NCI-H1105 (cell line): ENCODE measurements at places on chromosomes 16 and 17.

DNA sequence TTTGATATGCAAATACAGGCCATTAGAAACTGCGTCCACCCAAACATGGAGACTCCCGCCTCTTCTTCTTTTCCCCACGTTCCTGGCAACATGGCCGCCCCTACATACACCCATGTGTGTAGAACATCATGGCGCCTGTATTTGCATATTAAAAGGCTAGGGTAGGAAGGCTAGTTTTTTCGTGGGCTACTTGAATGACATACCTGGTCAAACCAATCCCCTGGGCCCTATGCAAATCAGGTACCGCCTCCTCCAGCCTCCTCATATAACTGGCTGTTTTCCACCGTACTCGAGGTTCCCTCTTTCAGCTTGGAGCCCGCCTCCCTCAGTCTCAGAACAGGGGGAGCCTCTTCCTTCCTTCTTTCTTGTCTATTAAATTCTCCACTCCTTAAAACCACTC is 840 bp upstream of the CD300LB start:
- DNase-seq = no peak

GRCh38 chr17:82007495-82008257 is 15.0 kb downstream of the CENPX start:
- no peak for DNase-seq

DNA sequence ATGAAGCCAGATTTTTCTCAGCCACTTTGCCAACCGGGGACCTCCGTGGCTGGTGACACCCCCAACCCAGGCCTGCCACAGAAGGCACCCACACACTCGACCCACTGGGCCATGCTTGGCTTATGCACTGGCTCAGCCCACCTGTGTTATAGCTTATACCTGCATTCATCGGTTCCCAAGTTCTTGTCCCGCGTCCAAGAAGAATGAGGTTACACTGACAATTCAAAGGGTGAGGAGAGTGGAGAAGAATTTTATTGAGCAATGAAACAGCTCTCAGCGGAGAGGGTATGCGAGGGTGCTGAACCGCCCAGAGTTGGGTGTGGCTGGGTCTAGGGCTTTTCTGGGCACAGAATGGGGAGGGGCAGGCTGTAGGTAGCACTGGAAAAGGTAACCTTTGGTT is 22.2 kb upstream of the CDH15 start:
- no peak for DNase-seq

DNA sequence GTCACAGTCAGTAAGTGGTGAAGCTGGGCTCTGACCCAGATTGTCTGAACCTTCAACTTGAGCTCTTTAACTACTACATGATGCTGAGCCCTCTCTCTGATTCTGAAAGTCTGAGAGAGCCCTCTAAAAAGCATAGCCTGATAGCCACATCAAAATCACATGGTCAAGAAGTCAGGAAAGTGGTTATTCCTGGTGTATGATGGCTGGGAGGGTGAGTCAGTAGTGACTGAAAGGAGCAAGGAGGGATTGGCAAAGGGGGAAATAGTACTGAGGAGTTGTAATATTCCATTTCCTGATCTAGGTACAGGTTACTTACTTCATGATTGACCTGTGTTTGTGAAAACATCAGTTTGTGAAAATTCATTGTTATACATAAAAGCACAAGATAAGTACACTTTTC is 89.1 kb downstream of the SSH2 start:
- DNase-seq = no peak

DNA sequence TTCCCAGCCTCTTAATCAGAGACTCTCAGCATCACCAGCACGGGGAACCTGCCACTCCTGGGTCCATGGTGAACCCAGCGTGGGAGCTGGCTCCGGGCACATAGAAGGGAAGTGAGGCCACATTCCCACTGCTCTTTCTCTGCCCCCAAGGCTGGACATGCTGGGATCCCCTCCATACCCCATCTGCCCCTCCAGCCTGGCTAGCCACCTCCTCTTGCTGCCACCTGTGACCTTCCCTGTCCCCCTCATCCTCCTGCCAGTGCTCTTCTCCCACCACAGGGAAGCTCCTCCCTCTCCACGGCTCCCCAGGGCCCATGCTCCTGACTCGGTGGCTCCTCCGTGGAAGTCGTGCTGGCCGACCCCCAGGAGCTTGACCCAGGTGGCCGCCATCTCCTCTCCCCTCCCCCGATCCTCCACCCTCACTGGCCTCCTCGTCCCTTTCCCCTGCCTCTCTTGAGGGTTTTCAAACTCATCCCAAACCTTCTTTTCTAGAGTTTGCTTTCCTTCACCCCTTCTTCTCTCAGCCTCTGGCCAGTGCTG is 139.1 kb upstream of the CHMP6 start:
- no peak for DNase-seq

DNA sequence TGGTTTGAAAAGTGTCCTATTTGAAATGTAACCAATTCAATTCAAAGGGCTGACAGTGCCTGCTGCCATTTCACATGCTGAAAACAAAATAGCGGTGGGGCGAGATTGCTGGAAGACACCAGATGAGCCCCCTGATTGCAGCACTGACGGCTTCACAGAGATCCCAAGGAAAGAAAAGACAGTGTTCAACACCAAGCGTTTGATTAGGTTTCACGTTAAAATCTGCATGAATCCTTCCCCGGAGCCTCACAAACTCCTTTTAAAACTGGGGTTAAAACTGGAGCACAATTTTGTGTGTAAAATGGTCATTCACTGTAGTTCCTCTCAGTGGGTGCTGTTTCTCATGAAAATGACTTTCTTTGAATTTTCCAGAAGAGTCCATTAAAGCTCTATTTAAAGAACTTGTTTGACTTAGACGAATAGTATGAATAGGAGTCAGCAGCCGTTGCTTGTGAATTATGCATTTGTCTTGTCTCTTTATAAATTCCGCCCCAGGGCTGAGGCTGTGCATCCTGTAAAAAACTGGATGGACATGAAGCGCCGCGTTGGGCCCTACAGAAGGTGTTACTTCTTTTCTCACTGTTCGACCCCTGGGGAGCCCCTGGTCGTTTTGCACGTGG is 8.8 kb downstream of the MLYCD start:
- DNase-seq = no peak

DNA sequence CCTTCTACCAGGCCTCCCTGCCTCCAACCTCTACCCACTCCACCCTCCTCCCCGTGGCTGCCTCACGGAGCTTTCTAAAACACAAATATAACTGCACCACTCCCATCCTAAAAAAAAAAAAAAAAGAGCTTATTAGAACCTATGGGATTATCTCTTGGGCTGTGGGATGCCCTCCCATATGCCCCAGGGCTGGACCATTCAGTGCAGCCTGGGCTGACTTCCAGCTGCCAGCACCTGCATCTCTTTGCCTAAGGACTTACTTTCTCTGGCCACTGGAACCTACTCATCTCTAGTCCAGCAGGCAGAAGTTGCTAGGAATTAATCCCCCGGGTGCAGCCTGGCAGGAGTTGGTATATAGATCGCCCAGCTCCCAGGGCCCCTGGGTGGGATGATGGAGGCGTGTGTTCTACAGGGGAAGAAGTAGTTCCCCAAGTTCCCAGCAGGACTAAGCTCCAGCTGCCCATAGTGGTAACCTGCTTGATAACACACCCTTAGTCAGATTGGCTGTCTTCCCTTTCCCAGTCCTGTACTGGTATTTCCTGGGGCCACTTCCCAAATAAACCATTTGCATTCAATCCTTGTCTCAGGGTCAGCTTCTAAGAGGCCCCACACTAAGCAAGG is 10.3 kb downstream of the MPP3 start:
- no peak for DNase-seq

DNA sequence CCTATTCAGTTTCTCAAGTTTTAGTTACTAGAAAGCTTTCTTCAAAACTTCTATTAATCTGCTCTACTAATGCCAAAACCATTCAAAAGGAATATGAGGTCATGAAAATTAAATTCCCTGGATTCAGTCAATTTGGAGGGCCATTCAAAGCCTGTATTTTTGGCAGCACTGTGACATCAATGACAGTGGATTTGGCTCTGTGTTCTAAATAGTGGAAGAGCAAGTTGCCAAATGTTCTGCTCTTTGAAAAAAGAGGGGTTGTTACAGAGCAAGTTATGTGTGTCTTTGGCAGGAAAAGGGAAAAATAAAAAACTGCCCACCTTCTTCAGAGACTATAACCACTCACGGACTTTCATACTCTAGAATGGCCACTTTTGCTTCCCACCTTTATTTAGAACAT is 3.2 kb upstream of the C16orf46 start:
- no peak for DNase-seq

- no peak for DNase-seq
These were observed 101.1 kb downstream of the XYLT1 start for GRCh38 chr16:17369421-17370222.

GRCh38 chr16:73231379-73231778 is 183.5 kb upstream of the ZFHX3 start:
- no peak for DNase-seq

DNA sequence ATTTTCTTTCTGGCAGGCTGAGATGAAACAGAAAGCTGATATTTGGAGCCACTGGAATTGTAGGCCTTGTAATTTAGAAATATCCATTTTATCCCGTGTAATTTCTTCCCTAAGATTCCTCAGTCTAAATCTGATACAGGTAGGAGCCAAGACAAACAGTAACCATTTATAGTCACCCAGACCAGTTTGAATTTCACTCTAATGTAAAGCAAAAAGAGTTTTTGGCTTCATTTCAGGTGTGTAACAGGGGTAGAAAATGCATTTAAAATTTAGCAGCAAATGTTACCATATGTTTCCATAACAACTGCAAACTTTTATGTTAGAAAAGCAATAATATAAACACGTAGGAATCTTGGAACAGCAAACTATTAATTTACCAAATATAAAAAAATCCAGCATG is 249.4 kb downstream of the FTO start:
- no peak for DNase-seq

- DNase-seq = no peak
These were observed 184.9 kb downstream of the MSI2 start for GRCh38 chr17:57441270-57441600.

DNA sequence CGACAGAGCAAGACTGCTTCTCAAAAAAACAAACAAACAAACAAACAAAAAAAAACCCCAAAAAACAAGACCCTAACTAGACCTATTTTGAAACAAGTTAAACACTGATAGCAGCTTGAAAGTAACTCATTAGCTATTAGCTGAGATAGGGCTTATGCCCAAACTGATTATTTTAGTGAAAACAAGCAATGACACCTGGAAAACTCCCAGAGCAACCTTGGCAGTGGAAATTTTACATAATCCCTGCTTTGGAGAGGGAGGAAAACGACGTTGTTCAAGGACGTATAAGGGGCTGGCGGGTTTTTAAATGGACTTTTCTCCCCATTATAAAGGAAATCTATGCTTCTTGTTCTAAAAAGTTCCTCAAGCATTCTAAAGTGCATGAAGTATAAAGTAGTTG is 45.4 kb upstream of the AQP8 start:
- no peak for DNase-seq

DNA sequence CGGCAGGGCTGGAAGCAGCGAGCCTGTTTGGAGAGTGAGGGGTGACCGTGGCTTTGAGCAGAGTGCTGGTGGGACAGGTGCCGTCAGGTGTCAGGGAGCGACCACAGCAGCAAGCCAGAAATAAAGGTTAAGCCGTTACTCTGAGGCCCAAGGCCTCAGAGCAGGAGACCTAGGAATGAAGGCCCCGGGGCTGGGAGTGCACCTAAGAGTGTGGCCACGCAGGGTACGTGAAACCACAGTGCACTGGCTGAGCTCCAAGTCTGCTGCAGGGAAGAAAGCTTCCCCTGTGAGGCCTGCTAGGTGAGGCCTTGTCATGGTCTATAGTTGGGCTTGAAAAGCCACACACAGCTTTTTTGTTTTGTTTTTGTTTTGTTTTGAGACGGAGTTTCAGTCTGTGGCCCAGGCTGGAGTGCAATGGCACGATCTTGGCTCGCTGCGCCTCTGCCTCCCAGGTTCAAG is 8.7 kb downstream of the CLUAP1 start:
- no peak for DNase-seq

DNA sequence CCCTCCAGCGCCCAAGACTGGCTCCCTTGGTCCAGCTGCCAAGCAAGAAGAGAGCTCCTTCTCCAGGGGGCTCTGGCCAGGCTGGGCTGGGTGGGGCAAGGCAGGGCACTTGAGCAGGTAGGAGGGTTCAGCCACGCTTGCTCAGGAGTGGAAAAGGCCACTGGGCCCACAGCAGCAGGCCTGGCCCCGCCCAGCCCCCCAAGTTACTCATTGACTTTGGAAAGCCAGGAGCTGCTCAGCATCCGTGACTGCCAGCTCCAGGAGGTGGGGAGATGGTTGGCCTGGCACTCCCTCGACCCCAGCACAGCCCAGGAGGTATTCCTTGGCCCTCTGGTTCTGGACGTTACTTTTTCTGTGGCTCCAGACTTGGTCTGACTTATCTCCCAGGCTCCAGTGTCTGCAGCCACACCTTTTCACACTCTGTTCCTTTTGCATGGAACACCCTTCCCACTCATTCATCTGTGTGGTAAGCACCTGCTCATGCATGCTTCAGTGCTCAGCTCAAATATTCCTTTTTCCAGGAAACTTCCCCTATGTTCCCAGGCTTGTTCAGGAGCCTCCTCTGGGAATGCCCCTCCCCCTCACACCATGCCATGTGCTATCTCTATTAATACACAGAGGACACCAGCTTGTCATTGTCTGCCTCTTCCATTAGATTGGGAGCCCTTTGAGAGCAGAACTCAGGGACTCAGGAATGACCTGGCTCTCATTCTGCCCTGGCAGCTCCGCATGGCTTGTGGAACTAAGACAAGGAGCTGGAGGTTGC is at the start of gene CDH16:
Gene CDH16, minus strand, starts transcription at position 83 of the 766 bp plus-strand sequence. CDS start 820 bp downstream, outside the sequence.
- DNase-seq = no peak
